ENCODE measurements at places on chromosomes 16 and 17.

- DNase-seq: peak; percentile 31
Observed at GRCh38 chr16:15041271-15042004, 14.4 kb downstream of the NTAN1 start.

DNA sequence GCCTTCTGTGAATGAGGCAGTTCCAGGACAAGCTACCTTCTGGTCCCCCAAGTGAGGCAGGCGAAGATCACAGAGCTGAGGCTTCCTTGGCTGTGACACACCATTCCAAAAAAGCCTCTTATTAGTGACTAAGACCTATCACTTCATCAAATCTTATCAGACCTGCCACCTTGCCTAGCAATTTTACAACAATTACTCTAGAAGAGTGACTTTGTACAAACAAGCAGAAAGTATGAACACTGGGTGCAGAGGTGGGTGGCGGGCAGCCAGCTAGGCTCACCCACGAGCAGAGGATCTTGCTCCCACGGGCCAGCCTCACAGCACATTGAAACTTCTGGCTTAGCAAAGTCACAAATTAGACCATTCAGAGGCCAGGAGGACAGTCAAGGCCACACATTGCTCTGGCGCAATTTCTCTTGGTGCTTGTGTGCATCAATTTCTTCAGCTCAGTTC, 2.2 kb upstream of the ICAM2 start:
- DNase-seq: no peak

GRCh38 chr16:19073863-19074262, 6.4 kb downstream of the COQ7 start:
- no peak for DNase-seq

GRCh38 chr16:27224271-27224737, 21.0 kb downstream of the KDM8 start:
- no peak for DNase-seq

- peak; percentile 72 for DNase-seq
Observed at GRCh38 chr16:55542459-55543082, 23.9 kb upstream of the CAPNS2 start.

DNA sequence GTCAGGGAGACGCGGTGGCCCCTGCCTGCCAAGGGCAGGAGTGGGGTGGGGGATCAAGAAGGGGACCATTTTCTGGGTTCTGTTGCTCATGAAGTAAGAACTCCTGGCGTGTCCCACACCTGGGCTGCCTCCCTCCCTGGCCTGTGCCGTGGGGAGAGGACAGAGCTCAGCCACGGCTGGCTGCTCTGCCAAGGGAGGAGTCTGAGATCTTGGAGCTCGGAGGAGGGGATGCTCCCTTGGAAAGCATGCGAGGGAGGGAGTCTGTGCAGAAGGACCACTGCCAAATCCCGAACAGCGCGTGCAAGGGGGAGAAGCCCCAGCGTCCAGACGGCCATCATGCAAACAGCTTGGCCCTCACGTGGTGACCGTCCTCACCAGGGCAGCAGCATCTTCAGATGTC, 64.2 kb upstream of the ZNF469 start:
- no peak for DNase-seq

DNA sequence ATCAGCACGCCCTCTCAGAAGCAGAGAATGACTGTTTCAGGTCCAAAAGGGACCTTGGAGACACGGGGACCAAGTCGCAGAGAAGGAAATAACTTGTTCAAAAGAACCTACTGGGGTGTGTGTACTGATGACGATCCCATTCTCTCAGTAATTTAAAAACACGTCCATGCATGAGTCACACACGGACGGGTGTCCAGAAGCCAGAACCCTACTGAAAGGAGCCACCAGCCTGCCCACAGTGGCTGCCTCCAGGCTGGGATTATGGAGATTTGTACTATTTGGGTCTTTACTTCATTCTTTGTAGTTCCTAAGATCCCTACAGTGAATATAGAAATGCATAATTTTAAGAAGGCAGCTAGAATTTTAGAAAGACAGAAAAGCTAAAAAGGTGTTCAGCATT, 27.8 kb downstream of the TMEM204 start:
- DNase-seq: no peak
